ENCODE measurements at places on chromosomes 6 and 20. TPM values are rescaled to one million over a fixed set of nuclear protein-coding genes. Genes with fewer than 3 reads are reported as not detected.

GRCh38 chr20:33373735-33374605, 27.3 kb downstream of the CDK5RAP1 start:
- peak; percentile 46 for DNase-seq

- peak; percentile 30 for DNase-seq
Measured at GRCh38 chr6:148608199-148608951, 138.5 kb upstream of the UST start.

DNA sequence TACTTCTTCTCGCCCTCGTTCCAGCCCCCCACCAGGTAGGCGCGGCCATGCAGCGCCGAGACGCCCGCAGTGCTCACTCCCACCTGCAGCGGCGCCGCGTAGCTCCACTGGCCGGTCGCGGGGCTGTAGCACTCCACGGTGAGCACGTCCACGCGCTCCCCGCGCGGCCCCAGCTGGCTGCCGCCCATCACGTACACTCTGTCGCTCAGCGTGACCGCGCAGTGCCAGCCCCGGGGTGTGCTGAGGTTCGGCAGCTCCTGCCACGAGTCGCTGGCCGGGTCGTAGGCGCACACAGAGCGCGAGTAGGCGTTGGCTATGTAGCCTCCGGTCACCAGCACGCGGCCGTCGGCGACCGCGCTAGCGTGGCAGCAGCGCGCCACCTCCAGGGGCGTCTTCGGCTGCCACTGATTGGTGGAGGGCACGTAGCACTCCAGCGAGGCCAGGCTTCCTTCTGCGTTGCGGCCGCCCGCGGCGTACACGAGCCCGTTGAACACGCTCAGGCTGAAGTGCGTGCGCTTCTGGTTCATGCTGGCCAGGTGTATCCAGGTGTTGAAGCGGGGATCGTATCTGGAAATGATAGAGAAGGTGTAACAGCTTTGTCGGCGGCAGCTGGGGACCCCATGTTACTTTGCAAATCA, 13.7 kb downstream of the KLHL31 start:
- DNase-seq, result peak; percentile 85

- no peak for DNase-seq
Measured at GRCh38 chr6:103326760-103327757, 1532.7 kb downstream of the HACE1 start.

Gene WFDC2
- total RNA-seq, result 2.3 TPM
